ENCODE measurements at places on chromosomes 3 and 15. TPM values are rescaled to one million over a fixed set of nuclear protein-coding genes. Genes with fewer than 3 reads are reported as not detected.

GRCh38 chr15:76972389-76973361 lies 22.3 kb upstream of the PSTPIP1 start:
- no peak for DNase-seq
- H3K27me3 ChIP-seq, result no peaks in the 10 kb centered on the region
- H3K4me3 ChIP-seq, result no peak overlapping the region
- H3K27ac ChIP-seq, result no peak overlapping the region
- peaks cover 4% of the 10 kb centered on the region for H3K4me1 ChIP-seq
- H3K36me3 ChIP-seq, result no peaks in the 10 kb centered on the region

Gene ERICH6
- not detected for total RNA-seq

Gene CKMT1B
- not detected for total RNA-seq

Gene SEMA3F
- total RNA-seq, result not detected

- peak; percentile 43 for DNase-seq
- no peaks in the 10 kb centered on the region for H3K27me3 ChIP-seq
- peaks cover 22% of the 10 kb centered on the region for H3K4me1 ChIP-seq
Observed at GRCh38 chr3:161409069-161409468, 37.8 kb upstream of the SPTSSB start.
